ENCODE measurements at places on chromosomes 6 and 20. TPM values are rescaled to one million over a fixed set of nuclear protein-coding genes. Genes with fewer than 3 reads are reported as not detected.
A peak's percentile ranks its signal among the peaks of the same experiment; 100 is the strongest.

DNA sequence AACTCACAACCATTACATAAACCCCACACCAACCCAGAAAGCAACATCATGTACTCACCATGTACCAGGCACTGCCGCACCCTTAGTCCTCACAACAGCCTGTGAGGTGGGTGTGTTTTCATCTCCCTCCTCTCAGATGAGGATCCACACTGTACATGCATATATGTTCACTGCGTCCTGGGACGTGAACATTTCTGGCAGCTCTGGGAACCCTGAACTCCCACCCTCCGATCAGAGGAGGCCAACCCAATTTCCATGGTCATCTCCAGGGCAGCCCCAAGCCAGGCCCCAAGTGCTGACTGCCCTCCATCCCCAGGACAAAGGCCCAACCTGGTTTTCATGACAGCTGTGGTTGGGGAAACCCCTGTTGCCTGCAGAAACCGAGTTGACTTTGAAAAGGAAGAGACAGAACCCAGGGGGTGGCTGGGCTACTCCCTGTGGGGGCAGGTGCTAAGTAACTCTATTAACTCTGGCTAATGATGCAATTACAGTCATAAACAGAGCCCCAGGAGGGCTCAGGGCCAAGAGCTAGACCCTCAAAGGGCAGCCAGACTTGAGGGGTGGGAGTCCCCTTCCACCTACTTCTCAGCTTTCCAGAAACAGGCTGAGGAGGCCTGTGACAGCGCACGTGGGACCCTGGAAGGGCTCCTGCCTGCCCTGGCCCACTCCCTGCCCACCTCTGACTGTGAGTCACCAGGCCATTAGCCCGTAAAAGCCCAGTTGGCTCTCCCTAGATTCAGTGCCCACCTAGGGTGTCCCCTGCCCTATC, 2.6 kb downstream of the TFEB start:
- no peak for DNase-seq
- no peak overlapping the region for H3K27ac ChIP-seq
- peak overlapping the region; percentile 77 for H3K4me3 ChIP-seq
- H3K27me3 ChIP-seq, result peaks cover 34% of the 10 kb centered on the region

DNA sequence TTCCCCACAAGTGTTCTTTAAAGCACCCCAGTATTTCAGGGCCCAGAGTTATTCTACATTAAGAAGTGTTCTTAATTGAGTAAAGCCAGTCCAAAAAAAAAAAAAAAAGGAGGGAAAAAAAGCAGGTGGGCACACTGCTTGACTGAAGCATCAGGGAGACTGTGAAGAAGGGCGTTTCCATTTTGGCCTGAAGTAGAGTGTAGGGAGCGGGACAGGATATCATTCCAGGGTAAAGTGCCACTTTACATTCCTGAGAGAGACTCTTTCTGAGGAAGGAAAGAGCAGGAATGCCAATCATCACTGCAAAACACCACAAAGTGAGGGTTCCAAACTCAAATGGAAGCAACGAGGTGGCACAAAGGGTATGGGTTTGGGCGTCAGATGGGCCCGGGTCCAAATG, 54.1 kb upstream of the BEND6 start:
- no peaks in the 10 kb centered on the region for H3K4me1 ChIP-seq
- no peaks in the 10 kb centered on the region for H3K27me3 ChIP-seq
- no peaks in the 10 kb centered on the region for H3K36me3 ChIP-seq
- DNase-seq, result no peak
- H3K27ac ChIP-seq, result no peak overlapping the region

Gene XKR7
- total RNA-seq, result 0.07 TPM

Gene MEP1A
- not detected for total RNA-seq

Gene ADAM33
- 18.9 TPM for total RNA-seq

- DNase-seq, result peak; percentile 65
- H3K36me3 ChIP-seq, result no peaks in the 10 kb centered on the region
- no peak overlapping the region for H3K4me3 ChIP-seq
Observed at GRCh38 chr6:45927421-45928320, 88.0 kb downstream of the CLIC5 start.

Gene OXT
- total RNA-seq, result not detected

Gene FOXQ1
- not detected for total RNA-seq

DNA sequence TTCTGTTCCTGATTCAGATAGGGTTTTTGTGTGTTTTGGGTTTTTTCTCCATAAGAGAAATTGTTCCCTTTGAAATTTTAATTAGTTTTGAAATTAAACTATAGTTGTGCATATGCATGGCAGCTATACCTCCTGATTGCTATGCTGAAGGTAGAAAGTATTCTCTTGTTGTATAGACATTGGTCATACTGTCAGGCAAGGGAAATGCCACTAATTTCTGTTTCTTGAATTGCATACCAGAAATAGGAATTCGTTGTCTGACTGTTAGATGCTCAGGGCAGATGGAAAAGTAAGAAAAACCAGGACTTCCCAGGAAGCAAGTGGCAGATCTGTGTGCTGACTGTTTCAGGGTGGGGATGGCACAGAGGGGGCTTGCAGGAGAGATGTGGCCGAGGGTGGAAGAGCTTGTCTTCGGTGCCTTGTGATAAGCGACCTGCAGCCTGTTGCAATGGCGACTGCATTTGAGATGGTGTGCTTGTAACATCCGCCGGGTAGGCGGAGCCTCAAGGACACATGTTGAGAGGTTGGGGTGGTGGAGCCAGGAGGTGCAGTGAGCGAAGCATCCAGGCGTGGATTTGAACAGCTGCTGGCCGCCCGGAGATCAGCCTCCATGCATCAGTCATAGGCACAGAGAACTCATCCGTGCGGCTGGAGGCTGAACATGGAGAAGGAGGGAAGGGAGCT, 42.8 kb downstream of the RREB1 start:
- H3K36me3 ChIP-seq, result no peaks in the 10 kb centered on the region
- peaks cover 18% of the 10 kb centered on the region for H3K27me3 ChIP-seq
- H3K27ac ChIP-seq, result no peak overlapping the region
- peak; percentile 68 for DNase-seq
- no peak overlapping the region for H3K4me3 ChIP-seq

DNA sequence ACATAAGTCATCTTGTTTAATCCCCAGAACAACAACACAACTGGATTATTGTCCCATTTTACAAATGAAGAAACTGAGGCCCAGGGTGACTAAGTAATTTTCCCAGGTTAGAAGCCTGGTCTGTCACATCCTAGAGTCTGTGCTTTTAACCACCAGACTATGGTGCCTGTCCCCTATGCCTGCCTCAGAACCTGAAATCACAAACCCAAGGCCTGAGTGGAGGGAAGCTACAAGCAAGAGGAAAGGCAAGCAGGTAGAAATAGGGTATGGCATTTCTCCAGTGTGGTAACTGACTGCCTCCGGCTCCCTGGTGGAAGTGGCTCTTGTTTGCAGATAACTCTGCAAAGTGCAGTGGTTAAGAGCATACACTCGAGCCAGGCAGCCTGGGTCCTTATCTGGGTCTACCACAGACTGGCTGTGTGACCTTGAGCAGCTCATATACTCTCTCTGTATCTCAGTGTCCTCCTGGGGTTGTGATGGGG, 2.5 kb downstream of the TMEM63B start:
- no peaks in the 10 kb centered on the region for H3K36me3 ChIP-seq
- no peak overlapping the region for H3K27ac ChIP-seq
- peaks cover 39% of the 10 kb centered on the region for H3K4me1 ChIP-seq
- no peak overlapping the region for H3K4me3 ChIP-seq

Gene PROKR2
- not detected for total RNA-seq

GRCh38 chr6:2738373-2738979, 12.2 kb downstream of the MYLK4 start:
- H3K4me3 ChIP-seq, result no peak overlapping the region
- peak; percentile 78 for DNase-seq
- no peak overlapping the region for H3K27ac ChIP-seq
- no peaks in the 10 kb centered on the region for H3K27me3 ChIP-seq
- no peaks in the 10 kb centered on the region for H3K4me1 ChIP-seq
- H3K36me3 ChIP-seq, result no peaks in the 10 kb centered on the region

- no peaks in the 10 kb centered on the region for H3K27me3 ChIP-seq
- H3K36me3 ChIP-seq, result no peaks in the 10 kb centered on the region
- no peak for DNase-seq
- H3K27ac ChIP-seq, result no peak overlapping the region
- peaks cover 23% of the 10 kb centered on the region for H3K4me1 ChIP-seq
- no peak overlapping the region for H3K4me3 ChIP-seq
Observed at GRCh38 chr6:126812010-126812409, 306.5 kb upstream of the RSPO3 start.

DNA sequence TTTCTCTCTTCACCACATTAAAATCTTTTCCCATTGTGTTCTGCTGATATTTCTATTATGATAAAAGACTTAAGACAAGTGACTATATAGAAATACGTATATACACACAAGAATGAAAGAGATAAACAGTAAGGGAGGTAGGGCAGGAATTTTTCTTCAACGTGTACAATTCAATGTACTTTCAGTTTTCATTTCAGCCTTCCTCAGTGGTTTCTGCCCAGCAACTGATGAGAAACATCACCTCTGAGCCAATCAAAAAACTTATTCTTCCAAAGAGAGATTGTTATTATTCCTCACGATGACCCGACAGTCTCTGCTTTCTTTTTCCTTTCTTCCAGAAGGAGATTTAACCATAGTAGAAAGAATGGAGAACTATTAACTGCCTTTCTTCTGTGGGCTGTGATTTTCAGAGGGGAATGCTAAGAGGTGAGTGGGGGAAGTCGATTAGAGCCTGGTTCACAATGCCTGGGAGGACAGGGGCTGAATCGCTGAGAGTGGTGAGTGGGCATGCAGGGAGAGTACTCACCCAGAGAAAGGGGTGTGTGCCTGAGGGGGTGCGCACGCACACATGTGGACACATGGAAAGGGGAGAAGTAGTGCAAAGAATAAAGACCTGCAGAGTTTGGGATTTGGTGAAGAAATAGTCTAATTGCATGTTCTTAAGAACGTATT, at the start of gene BTN3A1:
Gene BTN3A1 (plus strand): TSS at position 289 of the 672 bp plus-strand sequence. CDS start 3,289 bp downstream, outside the sequence.
- H3K36me3 ChIP-seq, result no peaks in the 10 kb centered on the region
- peak; percentile 59 for DNase-seq
- H3K4me3 ChIP-seq, result peak within 1 kb of the TSS; percentile 46
- no peaks in the 10 kb centered on the region for H3K27me3 ChIP-seq
- no peak within 1 kb of the TSS for H3K27ac ChIP-seq

DNA sequence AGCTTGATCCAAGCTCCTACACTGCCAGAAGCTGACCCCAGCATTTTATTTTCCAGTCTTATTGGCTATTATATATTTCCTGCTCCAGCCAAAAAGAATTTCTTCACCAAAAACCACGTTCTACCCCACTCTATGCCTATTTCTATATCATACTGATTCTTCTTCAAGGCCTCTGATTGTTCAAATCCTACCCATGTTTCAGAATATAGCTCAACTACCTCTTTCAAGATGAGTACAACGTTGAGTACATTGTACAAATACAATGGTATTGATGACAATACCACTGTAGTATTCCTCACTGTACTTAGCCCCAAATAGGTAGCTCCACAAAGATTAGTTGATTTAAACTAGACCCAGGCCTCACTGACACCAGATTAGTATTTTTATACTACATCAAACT, 31.0 kb downstream of the ASCC3 start:
- peaks cover 4% of the 10 kb centered on the region for H3K36me3 ChIP-seq
- H3K4me3 ChIP-seq, result no peak overlapping the region
- no peak overlapping the region for H3K27ac ChIP-seq
- H3K4me1 ChIP-seq, result no peaks in the 10 kb centered on the region
- H3K27me3 ChIP-seq, result no peaks in the 10 kb centered on the region
- no peak for DNase-seq

Gene SLC17A9
- total RNA-seq, result 0.74 TPM

Gene TNFRSF21
- 23.2 TPM for total RNA-seq

GRCh38 chr20:34309691-34310090, 6.5 kb upstream of the AHCY start:
- no peaks in the 10 kb centered on the region for H3K36me3 ChIP-seq
- no peak for DNase-seq
- peaks cover 16% of the 10 kb centered on the region for H3K27me3 ChIP-seq
- no peak overlapping the region for H3K27ac ChIP-seq
- H3K4me3 ChIP-seq, result no peak overlapping the region

DNA sequence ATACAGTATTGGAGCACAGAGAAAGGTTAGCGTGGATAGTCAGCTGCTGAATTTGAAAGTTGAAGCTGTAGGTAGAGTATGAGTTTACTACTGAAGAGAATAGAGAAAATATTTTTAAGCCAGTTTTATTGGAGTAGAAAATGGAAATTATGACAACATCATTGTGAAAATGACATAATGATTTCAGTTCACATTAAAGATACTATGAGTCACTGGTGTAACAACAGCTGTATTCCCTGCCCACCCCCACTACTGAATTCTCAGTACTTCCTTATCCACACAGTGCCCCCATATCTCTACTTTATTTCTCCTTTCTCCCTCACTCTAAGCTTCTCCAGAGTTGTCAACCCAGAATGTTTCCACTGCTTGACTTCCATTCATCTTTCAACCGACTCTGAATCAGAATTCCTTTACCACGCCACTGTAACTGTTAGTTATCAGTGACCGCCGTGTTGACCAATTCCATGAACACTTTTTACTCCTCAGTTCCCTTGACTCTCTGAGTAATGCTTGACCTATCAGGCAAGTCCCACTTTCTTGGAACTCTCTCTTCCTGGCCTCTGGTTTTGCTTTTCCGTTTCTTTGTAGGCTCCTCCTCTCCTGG, 139.6 kb downstream of the AIG1 start:
- no peak overlapping the region for H3K4me3 ChIP-seq
- H3K27me3 ChIP-seq, result no peaks in the 10 kb centered on the region
- H3K27ac ChIP-seq, result no peak overlapping the region
- H3K4me1 ChIP-seq, result no peaks in the 10 kb centered on the region

DNA sequence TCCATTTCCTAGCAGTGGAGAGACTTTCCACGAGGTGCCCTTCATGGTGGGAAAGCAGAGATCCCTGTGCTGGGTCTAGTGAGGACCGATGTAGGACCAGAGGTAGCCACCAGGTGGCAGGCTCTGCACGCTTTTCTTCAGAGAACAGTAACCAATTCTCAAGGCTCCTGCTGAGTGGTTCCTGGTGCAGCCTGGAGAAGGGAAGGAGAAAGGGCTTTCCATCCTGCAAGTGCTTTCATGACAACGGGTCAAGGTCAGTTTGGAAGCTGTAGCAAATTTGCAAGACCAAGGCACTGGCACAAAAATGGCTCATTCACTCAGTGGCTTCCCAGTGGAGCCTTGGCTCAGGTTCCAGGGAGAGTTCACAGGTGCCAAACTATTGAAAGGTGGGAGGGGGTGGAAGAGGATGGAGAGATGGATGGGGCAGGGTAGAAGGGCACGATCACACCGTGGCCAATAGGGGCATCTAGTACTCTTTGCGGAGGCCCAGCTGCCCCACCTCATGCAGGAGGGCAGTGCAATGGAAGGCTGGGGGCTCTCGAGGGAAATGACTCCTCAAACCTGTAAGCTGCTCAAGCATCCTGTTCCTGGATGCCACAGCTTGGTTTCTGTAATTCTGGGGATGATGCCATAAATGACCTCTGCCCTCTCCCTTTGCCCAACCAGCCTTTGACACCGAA, 25.5 kb upstream of the KCNK16 start:
- no peaks in the 10 kb centered on the region for H3K4me1 ChIP-seq
- DNase-seq, result peak; percentile 77
- H3K27ac ChIP-seq, result no peak overlapping the region
- H3K27me3 ChIP-seq, result no peaks in the 10 kb centered on the region
- H3K4me3 ChIP-seq, result no peak overlapping the region
- no peaks in the 10 kb centered on the region for H3K36me3 ChIP-seq

All from neural progenitor cell (in vitro differentiated cells).